Eye (tissue), 1 donor: ENCODE measurements at places on chromosomes 7 and 10.

DNA sequence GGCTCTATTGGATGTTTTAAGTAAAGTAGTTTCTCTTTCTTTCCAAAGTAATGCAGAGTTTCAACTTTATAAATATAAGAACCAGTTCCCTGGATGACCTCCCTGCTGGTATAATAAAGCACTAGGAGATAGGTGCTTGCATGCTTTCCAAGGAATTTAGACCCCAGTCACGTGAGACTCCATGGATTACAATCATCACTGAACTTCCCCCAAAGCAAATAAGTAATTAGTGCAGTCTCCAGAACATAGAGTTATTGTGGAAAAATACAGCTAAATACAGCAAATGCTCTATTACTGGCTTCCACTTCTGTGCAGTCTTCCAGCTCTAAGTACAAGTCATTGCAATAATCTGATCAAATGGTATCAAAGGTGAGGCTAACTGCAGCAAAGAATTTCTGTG is 220.2 kb upstream of the STEAP1 start:
- no peak for DNase-seq

GRCh38 chr7:140364819-140365218 is 33.5 kb downstream of the SLC37A3 start:
- DNase-seq, result no peak

- DNase-seq, result peak; percentile 81
Measured at GRCh38 chr10:79025199-79025832, 43.5 kb upstream of the ZMIZ1 start.

GRCh38 chr7:18941207-18941606 is 176.2 kb downstream of the TWIST1 start:
- no peak for DNase-seq

DNA sequence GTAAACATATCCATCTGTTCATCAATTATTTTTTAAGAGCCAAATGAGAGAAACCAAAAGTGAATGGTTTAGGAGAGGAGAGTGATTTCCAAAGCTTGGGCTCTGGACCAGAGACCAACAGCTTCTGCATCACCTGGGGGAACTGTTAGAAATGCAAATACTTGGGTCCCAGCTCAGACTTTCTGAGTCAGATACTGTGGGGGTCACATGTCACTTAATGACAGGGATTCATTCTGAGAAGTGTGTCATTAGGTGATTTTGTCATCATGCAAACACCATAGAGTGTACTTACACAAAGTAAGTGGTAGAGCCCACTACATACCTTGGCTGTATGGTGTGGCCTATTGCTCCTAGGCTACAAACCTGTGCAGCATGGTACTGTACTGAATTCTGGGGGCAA is 128.5 kb upstream of the PRR15 start:
- no peak for DNase-seq

- no peak for DNase-seq
Measured at GRCh38 chr7:132546366-132547127, 29.7 kb downstream of the PLXNA4 start.

DNA sequence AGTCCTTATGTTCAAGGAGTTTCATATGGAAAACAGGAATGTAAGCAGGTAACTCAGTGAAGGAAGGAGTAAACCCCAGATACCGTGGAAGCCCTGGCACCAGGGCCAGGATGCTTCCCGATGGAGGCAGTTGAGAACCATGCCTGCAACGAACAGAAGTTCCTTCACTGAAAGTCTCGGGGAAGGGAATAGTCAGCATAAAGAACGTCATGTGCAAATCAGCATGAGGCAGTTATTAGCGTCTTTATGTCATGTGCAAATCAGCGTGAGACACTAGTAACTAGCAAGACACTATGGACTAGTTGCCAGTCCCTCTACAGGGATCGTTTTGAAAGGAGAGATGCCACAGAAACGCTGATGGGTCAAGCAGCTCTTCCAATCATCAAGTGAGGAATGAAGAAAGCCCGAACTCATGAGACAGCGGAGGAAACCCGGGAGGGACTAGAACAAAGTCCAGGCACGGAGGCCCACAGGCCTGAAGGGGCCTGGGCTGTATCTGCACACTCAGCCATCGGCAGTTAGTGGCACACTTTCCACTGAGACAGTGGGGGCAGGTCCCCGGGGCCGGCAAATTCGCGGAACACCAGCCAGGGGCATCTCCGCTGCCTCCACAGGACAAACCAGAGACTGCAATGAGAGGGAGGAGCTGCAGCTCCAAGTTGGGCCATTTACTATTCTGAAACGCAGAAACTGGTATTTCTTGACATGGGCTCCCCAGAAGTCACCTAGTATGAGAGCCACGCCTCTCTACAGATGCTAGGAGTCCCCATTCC is 109.6 kb downstream of the SFMBT2 start:
- DNase-seq, result peak; percentile 34

DNA sequence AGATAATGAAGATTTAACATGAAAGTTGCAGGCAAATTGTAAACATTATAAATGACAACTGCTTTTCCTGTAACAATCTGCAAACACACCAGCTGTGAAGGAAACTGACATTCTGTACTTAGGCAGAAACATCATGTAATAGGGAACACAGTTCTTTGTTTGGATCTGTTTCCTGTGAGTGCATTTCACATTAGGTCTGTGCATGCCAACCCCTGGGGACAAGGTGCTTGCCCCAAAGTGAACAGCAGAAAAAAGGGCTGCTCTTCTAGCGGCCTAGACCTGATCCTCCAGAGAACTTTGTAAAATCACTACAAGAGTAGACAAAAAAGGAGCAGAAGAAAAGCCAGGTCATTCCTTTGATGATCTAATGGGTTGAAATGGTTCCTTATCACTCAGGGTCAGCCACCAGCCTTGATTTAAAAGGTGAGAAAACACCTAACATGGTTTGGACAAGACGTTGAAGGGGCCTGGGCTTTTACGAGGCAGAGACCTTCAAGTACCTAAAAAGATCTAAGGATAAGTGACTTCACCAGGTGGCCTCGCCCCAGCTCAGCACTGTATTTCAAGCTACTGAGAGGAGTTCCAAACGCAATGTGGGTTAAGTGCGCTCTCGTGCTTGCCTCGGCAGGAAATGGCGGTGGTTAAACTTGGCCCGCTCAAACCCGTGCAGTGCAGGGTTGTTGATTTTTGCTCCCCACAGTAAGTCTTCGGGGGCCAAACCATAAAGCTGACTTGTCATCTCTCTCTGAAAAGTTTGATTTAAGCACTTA is 249.7 kb downstream of the CREB5 start:
- no peak for DNase-seq

GRCh38 chr10:35195361-35196306 is 69.0 kb downstream of the CREM start:
- peak; percentile 95 for DNase-seq

- peak; percentile 44 for DNase-seq
Measured at GRCh38 chr7:85191383-85191782, 4.5 kb upstream of the SEMA3D start.

DNA sequence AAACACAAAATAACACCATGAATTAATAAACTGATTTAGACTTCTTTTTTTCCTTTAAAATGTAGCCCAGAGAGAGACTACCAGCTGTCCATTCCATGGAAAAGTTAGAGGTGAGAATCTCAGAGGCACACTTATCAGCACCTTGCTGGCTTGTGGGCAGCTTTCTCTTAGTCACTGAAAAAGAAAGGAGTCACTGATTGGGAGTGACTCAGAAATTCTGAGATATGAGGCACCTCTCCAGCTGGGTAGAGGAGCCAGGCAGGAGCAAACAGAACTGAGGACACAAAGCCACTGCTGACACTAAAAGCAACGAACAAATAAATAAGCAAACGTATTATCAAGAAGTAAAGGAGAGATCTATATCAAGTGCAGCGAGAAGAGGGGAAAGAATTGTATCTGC is 310.6 kb downstream of the PARD3 start:
- DNase-seq, result no peak

GRCh38 chr10:132447446-132448247 is 50.6 kb downstream of the PWWP2B start:
- DNase-seq, result peak; percentile 78

- no peak for DNase-seq
Measured at GRCh38 chr7:133822001-133822641, 305.0 kb upstream of the LRGUK start.

GRCh38 chr7:55375237-55375636 is 10.1 kb downstream of the LANCL2 start:
- no peak for DNase-seq

- peak; percentile 59 for DNase-seq
Measured at GRCh38 chr10:121800831-121801230, 127.0 kb downstream of the ATE1 start.

DNA sequence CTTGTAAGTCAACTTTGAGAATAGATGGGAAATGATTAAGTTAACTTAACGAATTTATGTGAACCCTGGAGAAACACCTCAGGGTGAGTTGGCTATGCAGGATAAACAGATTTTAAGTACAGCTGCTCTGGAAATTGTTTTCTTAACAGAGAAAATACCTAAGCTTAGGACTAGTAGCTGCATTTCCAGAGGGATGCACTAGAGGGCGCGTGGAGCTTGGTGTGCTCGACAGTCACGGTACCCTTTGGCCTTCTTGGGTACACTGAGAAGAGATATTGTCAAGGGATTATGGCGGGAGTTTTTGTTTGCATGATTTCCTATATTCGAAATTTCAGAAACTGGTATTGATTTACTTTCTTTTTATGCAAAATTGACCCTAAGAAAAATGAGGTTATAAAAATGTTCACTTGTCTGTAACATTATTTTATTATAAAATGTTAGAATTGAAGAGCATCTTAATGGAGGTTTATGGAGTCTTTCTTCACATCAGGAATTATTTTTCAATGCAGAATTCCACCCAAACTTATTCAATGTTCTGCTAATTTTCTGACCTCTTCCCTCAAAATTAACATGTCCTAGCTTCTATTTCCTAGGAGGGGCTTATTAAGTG is 58.4 kb upstream of the MYO3A start:
- DNase-seq, result peak; percentile 93

DNA sequence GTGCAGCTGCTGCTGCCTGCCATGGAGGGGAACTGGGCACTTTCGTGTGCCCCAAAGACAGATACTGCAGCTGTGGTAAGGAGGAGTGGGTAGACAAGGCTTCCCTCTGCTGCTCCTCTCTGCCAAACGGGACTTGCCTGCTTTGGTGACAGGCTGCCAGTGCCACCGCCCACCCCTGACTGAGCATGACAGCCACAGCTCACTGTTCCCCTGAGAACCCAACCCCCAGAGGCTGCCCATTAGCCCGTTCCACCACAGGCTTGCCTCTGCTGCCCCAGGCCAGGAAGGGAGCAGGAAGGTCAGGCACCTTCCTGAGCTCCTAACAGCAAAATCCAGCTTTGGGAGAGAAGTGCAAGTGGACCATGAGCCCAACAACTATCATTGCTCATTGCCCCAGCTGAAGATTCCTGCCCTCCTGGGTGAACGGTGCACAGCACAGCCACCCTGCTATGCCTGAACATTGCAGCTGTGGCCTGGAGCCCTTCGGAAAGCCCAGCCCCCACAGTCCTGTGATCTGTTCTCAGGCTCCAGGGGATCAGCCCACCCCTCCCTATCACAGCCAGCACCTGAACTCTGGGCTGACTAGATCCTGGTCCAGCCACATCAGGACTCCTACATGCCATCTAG is 58.7 kb upstream of the ANTXRL start:
- no peak for DNase-seq

- DNase-seq, result peak; percentile 92
Measured at GRCh38 chr7:31192986-31193385, 140.9 kb downstream of the ADCYAP1R1 start.

DNA sequence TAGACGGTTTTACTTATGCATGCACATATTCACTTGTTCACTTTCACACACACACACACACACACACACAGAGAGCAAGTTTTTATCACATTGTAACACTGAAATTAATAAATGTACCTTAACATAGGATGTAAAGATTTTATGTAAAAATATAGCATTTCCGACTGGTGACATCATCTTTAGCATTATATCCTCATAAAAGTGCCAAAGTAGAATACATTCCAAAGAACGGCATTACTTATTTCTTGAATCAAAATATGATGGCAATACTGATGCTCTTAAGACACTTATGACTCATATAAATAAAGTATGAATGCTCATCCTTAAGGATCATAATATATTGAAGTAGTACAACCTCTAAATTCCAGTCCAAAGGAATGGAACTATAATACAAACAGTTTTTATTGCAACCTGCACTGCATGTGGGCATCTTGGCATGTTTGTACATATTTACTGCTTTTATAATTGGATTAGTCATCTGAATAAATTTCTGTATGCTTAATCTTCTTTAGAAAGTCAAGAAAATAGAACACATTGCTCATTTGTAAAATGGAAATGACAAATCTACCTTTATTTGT is 290.0 kb upstream of the SEMA3A start:
- DNase-seq, result no peak

DNA sequence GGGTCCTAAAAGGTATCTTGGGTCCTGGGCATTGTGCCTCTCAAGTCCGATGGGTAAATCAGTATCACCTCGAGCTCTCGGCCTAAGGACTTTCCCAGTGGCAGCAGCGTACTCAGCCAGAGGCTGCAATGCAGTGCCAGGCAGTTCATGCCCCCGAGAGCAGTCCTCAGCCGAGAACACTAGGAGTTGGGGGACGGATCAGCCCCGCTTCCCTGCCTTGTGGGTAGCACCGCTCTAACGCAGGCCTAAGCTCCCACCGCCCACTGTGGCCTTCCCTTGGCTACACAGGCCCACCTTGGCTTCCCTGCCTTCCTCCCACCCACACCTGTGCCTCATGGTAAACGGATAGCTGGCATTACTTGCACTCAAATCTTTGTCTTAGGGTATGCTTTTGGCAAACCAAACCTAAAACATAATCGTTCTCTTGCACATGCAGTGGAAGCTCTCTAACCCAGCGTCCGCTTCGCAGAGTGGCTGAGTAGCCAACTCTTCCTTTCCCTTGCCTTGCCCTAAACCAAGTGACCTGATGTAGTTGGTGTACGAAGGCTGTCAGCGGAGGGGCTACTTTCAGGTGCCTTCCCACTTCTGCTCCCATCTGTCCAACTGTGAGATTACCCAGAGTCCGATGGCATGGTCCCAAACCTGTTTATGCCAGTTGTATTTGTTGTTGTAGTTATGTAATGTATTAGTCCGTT is 73.2 kb upstream of the CHST15 start:
- no peak for DNase-seq

DNA sequence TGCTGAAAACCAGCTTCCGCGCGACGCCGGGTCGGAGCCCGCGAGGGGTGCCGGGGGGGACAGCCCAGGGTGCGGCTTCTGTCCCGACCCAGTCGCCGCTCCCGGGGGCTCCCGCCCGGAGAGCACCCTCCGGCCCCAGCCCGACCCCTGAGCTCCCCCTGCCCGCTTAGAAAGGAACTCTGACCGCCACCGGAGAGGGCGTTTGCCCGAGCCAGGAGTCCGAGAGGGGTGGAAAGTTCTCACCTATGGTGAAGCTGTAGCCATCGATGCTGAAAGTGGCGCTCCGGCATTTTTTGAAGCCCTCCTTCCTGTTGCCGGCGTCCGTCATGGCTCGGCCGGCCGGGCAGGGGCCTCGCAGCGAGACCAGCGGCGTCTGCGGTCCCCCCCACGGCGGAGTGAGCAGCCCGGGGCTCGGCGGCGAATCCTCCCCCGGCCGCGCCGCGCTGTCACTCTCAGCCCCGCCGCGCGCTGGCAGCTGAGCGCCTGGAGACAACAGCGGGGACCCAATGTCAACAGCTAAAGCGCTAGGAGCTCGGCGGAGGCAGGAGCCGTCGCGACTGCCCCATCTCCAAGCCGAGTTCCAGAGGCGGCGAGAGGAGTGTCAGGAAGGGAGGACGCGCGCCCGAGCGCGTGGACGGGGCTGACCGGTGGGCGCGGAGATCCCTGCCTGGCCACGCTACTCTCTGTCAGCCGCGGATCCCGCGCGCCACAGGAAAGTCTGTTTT is 191.6 kb downstream of the LSM5 start:
- DNase-seq, result peak; percentile 74
